ENCODE measurements at places on chromosomes 7 and 10. TPM values are rescaled to one million over a fixed set of nuclear protein-coding genes. Genes with fewer than 3 reads are reported as not detected.

DNA sequence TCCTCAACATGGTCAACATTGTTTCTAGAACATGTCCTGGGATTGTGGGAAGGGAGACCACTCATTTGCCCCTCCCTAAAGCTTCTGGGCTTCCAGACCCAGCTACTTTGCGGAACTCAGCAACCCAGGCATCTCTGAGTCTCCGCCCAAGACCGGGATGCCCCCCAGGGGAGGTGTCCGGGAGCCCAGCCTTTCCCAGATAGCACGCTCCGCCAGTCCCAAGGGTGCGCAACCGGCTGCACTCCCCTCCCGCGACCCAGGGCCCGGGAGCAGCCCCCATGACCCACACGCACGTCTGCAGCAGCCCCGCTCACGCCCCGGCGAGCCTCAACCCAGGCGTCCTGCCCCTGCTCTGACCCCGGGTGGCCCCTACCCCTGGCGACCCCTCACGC lies at the start of gene EPO:
EPO (plus strand) TSS at position 190 of the 392 bp plus-strand sequence. CDS start 513 bp downstream, outside the sequence.
- peaks cover 5% of the 10 kb centered on the region for H3K4me1 ChIP-seq
- peaks cover 48% of the 10 kb centered on the region for H3K27me3 ChIP-seq
- no peak for DNase-seq
- no peak within 1 kb of the TSS for H3K27ac ChIP-seq

- H3K27me3 ChIP-seq, result no peaks in the 10 kb centered on the region
- peaks cover 6% of the 10 kb centered on the region for H3K36me3 ChIP-seq
- H3K4me1 ChIP-seq, result peaks cover 58% of the 10 kb centered on the region
- DNase-seq, result no peak
These were observed 740 bp downstream of the ANXA7 start for GRCh38 chr10:73413108-73413527.

GRCh38 chr7:17770710-17771375 lies 169.5 kb downstream of the SNX13 start:
- no peak for DNase-seq
- peaks cover 33% of the 10 kb centered on the region for H3K4me1 ChIP-seq
- peaks cover 4% of the 10 kb centered on the region for H3K27me3 ChIP-seq

Gene FAM171A1
- total RNA-seq, result 51.0 TPM

Gene FAM180A
- total RNA-seq, result 57.2 TPM

DNA sequence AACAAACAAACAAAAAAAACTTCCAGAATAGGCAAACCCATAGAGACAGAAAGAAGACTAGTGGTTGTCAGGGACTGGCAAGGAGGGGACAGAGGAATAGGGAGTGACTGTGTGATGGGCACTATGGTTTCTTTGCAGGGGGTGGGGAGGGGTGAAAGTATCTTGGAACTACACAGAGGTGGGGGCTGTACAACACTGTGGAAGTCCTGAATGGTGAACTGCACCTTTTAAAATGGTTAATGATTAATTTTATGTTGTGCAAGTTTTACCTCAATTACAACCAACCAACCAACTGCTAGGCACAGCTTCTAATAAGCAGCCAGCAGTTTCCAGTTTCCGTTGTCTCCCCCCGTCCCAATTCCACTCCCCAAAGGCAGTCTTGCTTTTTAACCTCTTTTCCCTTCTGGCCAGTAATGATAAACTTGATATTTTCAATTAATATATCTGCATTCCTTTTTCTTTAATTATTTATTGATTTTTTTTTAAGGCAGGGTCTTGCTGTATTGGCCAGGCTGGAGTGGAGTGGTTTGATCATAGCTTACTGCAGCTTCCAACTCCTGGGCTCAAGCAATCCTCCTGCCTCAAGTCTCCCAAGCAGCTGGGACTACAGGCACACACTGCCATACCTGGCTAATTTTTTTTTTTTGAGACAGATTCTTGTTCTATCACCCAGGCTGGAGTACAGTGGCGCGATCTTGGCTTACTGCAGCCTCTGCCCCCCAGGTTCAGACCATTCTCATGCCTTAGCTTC lies 46.8 kb downstream of the HIP1 start:
- H3K27me3 ChIP-seq, result peaks cover 5% of the 10 kb centered on the region
- peaks cover 10% of the 10 kb centered on the region for H3K4me1 ChIP-seq
- H3K4me3 ChIP-seq, result no peak overlapping the region
- no peak overlapping the region for H3K27ac ChIP-seq

Gene GJD4
- total RNA-seq, result not detected

- no peak overlapping the region for H3K4me3 ChIP-seq
- no peaks in the 10 kb centered on the region for H3K36me3 ChIP-seq
- peaks cover 18% of the 10 kb centered on the region for H3K4me1 ChIP-seq
- no peak overlapping the region for H3K27ac ChIP-seq
- no peak for DNase-seq
These were observed 18.0 kb upstream of the FBXW4 start for GRCh38 chr10:101712997-101713396.

Gene EN2
- not detected for total RNA-seq

Data from HFFc6 (cell line).